ENCODE measurements at places on chromosomes 2 and 18.

DNA sequence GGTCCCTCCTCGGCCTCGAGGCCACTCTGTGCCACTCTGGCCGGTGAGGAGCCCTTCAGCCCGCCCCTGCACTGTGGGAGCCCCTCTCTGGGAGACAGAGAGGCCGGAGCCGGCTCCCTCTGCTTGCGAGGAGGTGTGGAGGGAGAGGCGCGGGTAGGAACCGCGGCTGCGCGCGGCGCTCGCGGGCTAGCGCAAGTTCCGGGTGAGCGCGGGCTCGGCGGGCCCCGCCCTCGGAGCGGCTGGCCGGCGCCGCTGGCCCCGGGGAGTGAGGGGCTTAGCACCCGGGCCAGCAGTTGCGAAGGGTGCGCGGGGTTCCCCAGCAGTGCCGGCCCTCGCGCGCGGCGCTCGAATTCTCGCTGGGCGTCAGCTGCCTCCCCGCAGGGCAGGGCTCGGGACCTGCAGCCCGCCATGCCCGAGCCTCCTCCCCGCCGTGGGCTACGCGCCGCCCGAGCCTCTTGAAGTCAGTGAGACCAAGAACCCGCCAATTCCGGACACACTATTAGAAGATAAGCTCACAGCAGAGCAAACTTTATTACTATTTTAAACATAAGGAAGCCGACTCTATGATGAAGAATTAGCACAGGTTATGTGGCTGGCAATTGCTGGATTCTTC lies 825.8 kb upstream of the FANCL start:
- no peak for DNase-seq

- DNase-seq = no peak
Measured at GRCh38 chr2:178630581-178630980, 150.3 kb downstream of the PLEKHA3 start.

DNA sequence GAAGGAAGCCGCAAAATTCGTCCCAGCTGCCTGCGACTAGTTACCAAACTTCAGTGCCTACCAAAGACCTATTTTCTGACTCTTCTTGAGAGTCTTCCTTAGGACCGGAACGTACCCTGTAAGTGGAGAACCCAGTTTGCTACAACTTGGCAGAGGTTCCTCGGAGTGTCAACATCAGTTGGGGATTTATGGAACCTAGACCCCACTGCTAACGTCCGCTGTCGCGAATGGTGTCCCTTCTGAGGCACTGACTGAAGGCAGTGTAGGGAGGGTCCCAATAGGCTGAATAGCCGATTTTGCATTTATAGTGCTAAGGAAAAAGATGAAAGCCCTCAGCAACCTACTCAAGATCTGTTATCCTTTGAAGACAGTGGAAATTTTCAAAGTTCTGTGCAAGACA lies 568 bp upstream of the STK17B start:
- DNase-seq = no peak

DNA sequence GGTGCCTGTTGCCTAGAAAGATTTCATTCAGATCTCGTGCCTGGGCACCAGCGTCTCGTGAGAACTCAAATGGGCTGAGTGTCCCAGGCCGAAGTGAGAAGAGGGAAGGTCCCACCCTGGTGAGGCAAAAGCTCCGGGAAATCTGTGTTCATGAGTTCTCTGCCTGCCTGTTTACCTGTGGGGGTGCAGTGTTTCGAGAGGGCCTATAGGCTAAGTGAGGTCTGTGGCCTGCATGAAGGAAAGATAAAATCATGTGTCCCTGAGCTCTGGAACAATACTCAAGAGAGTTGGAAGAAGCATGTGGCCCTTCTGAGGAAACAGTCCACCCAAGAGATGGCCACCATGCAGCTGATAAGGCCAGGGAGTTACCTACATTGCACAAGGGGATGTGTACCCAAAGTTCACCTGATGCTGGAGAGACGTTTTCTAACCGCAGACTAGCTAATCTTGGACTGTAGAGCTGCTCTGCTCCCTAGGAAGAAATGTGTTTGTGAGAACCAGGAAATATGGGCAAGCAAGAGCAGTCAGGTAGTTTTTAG lies 63.5 kb upstream of the ST3GAL5 start:
- no peak for DNase-seq

DNA sequence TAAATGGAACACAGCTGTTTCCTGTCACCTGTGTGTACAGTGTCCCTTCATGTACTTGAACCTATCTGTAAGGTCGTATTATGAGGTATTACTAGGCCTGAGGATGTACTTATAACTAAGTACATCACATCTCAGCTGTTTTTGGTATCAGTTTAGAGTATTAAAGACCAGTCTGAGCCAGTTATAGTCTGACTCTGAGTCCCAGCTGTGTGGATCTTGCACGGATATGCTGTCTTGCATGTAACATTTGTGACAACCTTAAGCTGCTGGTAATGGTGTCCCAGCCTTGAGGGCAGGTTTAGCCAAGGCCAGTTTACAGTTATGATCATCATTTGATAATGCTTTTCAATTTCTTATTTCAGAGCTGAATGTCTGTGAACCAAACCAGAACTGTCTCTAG lies 496.3 kb downstream of the SLC4A3 start:
- DNase-seq = no peak

GRCh38 chr2:159022019-159022418 lies 53.6 kb downstream of the TANC1 start:
- DNase-seq = no peak

GRCh38 chr2:221775096-221775495 lies 203.0 kb upstream of the EPHA4 start:
- no peak for DNase-seq

GRCh38 chr2:132638313-132639040 lies 31.5 kb downstream of the LYPD1 start:
- DNase-seq = no peak

DNA sequence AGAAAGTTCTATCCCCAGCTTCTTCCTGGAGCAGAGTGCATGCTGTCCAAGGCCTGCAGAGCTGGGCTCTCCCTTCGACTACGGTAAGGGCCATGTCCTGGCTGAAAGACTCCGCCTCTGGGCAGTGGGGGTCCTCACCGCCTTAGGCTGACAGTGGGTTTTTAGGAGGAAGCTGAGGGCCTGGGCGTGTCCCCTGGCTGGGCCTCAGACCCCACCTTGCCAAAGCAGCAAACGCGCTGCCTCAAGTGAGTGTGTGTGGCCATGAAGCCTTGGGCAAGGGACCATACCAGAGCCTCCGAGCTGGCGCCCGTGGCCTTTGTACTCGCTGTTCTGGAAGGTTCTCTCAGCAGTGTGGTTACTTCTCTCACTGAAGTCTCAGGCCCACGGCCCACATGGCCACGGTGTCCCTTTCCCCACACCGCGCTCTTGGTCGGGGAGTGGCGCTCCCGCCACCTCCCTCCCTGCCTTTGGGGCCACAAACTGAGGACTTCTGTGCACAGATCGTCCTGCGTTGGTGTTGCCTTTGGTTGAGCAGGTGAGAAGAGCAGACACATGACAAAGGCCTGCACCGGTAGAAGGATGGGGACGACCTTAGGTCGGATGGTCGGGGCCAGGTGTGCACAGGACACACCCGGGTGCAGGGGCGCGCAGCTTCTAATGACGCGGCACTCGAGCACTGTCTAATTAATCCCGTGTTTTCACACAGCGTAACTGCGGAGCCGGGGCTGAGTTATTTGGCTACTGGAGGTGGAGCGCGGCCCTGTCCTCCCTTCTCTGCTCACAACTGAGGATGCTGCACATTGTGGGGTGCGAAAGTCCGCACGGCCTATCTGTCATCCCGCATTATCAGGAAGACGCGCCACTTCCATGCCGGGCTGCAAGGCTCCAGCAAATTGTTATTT lies 121.6 kb downstream of the PTGR3 start:
- DNase-seq = no peak

DNA sequence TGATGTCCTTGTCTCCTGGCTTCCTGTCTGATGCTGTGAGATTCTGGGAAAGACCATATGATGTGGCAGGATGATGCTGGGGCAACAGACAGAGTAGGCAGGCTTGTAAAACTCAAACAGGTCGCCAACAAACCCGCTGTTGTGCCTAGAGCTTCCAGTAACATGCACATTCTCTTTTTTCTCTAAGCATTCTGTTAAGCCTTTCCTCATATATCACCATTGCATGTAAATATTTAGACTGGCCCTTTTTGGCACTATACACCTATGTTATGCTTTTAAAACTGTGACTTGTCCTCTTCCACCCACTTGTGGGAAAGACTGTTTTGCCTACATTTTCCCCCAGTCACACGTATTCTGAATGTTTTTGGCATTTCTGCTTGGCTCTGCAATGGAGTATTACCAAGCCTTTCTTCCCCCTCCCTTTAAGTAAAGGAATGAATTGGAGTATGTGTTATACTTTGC lies 250.4 kb upstream of the TANK start:
- no peak for DNase-seq

DNA sequence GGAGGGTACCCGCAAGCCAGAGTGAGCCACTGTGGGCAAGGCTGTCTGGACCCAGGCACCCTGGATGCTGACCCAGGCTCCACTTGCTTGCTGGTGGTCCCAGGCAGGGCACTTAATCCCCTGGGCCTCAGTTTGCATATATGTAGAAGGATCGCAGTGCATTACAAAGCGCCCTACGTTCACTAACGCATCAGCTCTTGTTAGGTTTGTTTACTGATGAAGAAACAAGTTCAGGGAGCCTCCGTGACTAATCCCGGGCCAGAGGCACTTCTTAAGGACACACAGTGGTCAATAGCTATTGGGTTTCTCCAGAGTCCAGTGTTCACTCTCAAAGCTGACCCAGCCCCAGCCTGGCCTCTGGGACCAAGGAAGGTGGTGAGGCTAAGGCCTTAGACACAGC lies 70.2 kb downstream of the LBH start:
- no peak for DNase-seq

DNA sequence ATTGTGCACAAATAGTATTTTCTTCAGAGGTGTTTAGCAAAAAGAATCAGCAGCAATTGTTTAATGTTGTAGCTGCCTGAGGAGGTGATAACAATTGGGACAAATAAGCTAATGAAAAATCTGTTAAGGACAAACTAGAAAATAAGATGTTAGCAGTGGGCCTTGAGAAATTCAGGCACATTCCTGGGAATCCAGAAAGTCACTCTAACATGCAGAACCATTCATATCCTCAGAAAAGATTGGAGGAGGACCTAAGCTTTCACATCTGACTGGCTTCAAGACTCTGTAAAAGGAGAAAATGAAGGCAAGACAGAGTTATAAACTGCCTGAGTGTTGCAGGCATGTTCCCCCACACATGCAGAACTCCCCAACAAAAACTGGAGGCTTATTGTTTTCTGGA lies 353.5 kb upstream of the RGPD4 start:
- DNase-seq = no peak

- DNase-seq = no peak
Measured at GRCh38 chr2:151481744-151482143, 72.0 kb downstream of the RIF1 start.

- no peak for DNase-seq
Measured at GRCh38 chr2:9638532-9638931, 7.7 kb upstream of the YWHAQ start.

DNA sequence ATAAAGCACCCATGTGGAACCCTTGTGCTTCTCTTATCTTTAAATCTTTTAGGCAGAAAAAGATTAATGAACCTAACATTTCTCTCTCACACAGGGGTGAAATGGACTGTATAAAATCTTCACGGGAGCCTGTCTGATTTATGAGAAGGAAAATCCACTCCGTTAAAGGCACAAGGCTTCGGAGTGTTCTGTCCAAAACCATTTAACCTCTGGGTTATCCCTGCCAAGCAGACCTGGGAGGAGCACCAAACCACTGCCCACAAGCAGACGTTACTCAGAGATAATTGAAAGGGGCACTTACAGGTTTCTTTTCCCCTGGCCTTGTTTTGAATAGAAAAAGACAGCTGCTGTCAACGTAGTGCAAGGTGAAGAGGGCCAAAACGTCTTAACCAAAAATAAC lies 184.4 kb upstream of the DOK6 start:
- no peak for DNase-seq

DNA sequence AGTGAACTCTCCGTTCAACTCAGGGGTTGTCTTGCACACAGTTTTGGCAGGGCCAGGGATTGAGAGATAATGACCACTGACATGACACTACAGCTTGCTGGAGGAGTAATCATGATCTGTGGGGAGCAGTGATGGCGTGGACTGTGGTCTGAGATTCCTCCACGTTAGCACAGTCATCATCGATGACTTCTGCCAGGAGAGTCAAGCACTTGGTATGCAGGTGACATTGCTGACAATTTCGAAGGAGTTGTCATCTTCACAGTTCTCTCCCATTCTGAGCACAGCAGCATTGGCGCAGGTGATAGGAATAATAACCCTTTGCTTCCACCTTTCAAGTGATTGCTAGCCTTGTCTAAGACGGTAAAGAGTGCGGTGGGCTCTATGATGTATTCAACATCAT lies 79.8 kb downstream of the SGPP2 start:
- DNase-seq = no peak

DNA sequence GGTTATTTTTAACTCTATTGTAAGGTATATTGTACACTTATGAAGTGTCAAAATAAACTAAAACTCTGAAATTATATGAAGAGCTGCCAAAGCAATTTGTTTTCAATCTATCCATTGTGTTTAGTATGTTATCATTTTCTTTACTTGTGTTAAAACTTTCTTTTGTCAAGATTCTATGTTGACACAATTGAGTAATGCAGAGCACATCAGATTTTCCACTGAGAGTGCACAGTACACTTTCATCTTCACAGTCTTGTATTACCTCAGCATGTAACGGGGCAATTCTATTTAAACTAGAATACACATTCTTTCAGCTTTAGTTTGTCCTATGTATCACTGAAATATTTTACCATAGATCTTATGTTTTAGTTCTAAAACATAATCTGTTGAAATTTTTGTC lies 304.4 kb upstream of the ZC3H15 start:
- no peak for DNase-seq

- DNase-seq = no peak
Measured at GRCh38 chr2:100228967-100229366, 86.6 kb upstream of the AFF3 start.

- DNase-seq = no peak
Measured at GRCh38 chr2:88764850-88765153, 73.3 kb downstream of the RPIA start.

DNA sequence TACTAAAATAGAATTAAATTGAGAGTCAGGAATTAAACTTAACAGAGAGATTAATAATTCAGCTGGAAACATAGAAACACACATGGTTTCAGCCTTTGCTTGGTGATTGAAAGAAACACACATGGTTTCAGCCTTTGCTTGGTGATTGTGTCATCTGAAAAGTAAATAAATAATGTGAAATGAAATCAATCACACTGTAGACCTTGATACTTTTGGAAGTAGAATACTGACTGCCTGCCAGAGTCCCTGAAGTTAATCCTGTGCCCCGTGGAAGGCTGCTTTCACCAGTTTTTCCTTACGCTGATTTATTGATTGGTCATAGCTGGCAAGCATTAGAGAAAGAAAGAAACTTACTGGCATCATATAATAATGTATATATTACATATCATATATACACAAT lies 1252.7 kb upstream of the FAM98A start:
- DNase-seq = no peak

DNA sequence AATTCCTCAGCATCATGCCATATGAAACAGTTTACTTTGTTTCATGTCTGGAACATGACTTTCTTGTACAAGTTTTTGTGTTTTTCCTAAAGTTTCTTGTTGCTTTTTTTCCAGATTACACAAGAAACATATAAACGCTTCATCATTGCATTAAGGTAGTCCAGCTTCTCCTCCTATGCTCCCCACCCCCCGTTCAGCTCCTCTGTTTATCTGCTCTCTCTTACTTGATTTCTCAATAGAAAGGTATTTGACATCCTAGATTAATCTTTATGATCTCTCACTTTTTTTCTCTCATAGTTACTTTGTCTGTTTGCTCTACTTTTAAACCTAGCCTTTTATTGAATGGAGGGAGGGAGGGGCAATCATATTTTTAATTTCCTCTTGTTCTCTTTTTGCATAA lies 25.4 kb downstream of the SLC40A1 start:
- DNase-seq = no peak

Measured in activated CD8-positive, alpha-beta memory T cell treated with anti-CD3 and anti-CD28 coated beads for 1 hour (primary cell).